Tibial nerve (tissue), 4 donors: ENCODE measurements at places on chromosomes 4 and X.

DNA sequence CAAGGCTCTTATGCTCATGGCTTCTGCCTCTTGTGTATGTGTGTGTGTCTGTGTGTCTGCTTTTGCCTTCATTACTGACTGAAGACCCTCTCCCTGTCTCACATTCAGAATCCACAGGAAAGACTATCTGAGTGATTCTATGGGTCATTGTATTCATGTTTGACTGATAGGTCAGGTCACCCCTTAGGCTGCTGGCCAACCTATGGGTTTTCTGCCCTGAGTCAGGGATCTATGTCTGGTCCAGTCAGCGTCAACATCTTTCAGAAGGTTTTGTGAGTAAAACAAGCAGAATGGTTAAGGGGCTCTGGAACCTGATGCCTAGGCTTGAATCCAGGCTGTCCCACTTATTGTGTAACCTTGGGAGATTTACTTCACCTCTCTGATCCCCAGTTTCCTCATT, 30.5 kb downstream of the NHSL2 start:
- no peak for DNase-seq

DNA sequence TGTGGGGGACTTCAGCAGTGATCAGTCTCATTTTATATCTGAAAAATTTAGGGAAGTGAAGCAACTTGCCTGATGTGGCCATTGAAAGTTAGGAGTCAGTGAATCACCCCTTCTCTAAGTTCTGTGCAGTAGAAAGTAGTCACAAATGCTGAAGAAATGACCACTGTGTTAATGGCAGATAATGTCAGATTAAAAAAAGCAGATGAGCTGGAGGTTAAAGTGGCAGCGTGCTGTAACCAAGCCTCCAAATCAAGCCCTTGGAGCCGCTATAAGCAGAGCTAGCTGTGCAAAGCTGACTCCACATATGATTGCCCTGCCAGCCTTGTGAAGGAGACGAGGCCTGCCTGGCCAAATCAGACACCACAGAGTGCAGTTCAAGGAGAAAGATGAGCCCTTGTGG, 39.2 kb upstream of the PDE5A start:
- DNase-seq: no peak

- DNase-seq: no peak
Measured at GRCh38 chrX:43702660-43703059, 46.6 kb downstream of the MAOA start.

DNA sequence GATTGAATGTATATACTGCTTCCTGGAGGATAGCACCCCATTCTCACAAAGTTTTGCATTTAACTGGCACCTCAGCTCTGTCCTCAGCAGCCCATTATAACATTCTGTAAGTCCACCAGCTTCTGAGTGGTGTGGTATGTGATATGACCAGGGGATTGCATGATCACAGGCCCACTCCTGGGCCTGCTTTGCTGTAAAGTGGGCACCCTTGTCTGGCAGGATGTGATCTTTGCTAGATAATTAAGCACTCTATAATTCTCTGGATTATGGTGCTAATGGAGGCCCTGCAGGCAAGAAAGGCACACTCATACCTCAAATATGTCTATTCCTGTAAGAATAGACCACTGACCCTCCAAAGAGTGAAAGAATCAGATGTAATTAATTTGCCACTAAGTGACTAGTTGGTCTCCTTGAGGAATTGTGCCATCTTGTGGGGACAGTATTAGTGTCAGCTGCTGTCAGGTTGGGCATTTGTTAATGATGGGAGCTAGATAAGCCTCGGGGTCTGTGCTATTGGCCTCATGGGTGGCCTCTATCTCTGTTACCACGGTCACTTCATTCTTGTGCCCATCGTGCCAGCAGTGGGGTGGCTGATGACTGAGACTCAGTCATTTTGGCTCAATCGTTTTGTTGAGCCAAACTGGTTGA, 2.2 kb upstream of the CFI start:
- no peak for DNase-seq

GRCh38 chr4:56879996-56880395, 27.7 kb upstream of the REST start:
- DNase-seq: no peak
